ENCODE measurements at places on chromosomes 5 and 9.

GRCh38 chr9:7289773-7290172, 509.8 kb downstream of the DMAC1 start:
- no peak for DNase-seq

- no peak for DNase-seq
These were observed 130.3 kb downstream of the ENTREP1 start for GRCh38 chr9:69455311-69455710.

DNA sequence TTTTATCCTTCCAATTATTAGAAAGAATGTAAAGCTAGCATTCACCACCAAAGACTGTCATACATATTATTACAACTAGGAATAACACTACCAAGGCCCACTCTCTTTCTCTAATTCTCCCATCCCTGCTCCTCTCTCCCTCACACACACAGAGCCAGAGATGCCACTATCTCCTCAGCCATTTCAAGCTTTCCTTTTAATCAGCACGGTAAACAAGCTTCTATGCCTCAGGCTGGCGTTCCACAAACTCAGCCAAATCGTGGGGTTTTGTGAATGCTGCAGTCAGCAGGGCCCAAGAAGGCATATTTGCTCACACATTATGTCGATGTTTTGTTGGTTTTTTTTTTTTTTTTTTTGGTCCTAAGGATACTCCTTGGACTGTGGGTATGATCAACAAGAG, 979.9 kb upstream of the DMAC1 start:
- DNase-seq, result no peak

DNA sequence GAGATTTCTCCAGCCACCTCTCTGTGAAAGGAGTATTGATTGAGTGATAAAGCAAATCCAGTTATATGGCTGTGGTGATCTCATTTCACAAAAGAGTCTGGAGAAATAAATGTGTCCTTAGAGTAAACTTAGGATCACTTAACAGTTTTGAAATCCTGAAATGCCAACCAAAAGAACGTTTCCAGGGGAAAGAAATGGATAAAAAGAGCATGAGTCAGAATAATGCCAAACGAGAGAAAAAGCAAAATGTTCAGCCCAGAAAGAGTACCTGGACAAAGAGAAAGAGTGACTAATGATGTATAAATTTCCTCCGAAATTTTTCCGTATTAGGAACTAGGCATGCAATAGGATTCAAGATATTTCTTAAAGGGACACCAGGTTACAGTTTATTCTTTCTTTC, 463.1 kb upstream of the CDH10 start:
- DNase-seq, result peak; percentile 67

- DNase-seq, result no peak
These were observed 67.0 kb downstream of the ARHGAP26 start for GRCh38 chr5:142837081-142837725.

DNA sequence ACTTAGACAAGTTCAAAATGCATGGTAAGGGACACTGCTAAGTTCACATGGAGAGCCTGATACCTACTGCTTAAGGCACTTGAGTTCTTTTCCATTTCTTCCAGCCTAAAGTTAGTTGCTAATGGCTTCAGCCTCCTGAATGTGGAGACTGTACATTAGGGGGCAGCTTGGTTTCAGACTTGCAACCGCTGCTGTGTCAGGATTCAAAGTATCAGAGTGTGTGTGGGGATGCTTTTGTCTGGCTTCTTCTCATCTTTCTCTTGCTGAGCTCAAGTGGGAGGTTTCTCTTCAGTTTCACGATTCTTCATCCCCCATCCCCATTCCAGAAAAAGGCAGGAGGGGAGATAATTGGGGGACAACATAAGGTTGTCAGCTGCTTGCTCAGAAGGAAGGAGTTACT, 49.4 kb downstream of the ATP10B start:
- no peak for DNase-seq
